ENCODE measurements at places on chromosomes 13 and 19. TPM values are rescaled to one million over a fixed set of nuclear protein-coding genes. Genes with fewer than 3 reads are reported as not detected.

DNA sequence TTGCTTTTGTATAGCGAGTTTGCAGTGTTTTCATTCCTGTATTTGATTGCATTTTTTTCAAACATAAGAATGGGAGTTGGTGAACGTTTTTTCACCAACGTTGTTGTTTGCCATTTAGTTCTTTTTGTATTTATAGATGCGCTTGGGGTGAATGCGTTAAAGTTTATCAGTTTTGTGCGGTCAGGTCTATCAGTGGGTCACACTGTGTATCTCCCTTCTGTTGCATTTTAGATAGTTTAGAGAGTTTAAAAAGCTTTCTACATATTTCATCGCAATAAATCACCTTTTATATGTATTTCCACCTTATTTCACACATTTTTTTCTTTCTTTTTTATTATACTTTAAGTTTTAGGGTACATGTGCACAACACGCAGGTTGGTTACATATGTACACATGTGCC, 16.4 kb downstream of the OR7A5 start:
- no peaks in the 10 kb centered on the region for H3K36me3 ChIP-seq
- H3K4me1 ChIP-seq: no peaks in the 10 kb centered on the region
- no peak overlapping the region for H3K27ac ChIP-seq
- H3K4me3 ChIP-seq: no peak overlapping the region

- H3K4me1 ChIP-seq: peaks cover 21% of the 10 kb centered on the region
- no peak overlapping the region for H3K27ac ChIP-seq
Observed at GRCh38 chr19:42178791-42179674, 38.4 kb downstream of the DEDD2 start.

Gene ZNF579
- total RNA-seq: 1.4 TPM

Gene CDX2
- total RNA-seq: not detected

DNA sequence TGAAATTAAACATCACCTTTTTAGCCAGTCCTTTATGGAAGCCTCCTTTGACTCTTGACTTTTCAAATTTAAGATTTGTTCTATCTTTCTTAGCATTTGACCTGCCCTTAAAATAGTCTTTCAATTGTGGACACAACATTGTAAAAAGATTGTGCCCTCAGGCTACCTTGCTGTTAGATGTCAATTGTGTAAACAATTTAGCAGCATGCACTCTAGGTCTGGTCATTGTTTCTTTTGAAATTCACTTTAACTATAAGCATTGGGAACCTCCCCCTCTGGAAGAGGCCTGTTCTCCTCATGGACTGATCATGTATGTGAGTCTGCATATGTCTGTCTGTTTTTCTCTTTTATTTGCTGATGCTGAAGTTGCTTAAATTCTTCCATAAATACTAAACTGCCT, 31.5 kb upstream of the PABPC3 start:
- H3K27ac ChIP-seq: no peak overlapping the region
- H3K27me3 ChIP-seq: no peaks in the 10 kb centered on the region
- no peaks in the 10 kb centered on the region for H3K36me3 ChIP-seq
- no peak overlapping the region for H3K4me3 ChIP-seq

Gene JAK3
- total RNA-seq: 1.4 TPM

DNA sequence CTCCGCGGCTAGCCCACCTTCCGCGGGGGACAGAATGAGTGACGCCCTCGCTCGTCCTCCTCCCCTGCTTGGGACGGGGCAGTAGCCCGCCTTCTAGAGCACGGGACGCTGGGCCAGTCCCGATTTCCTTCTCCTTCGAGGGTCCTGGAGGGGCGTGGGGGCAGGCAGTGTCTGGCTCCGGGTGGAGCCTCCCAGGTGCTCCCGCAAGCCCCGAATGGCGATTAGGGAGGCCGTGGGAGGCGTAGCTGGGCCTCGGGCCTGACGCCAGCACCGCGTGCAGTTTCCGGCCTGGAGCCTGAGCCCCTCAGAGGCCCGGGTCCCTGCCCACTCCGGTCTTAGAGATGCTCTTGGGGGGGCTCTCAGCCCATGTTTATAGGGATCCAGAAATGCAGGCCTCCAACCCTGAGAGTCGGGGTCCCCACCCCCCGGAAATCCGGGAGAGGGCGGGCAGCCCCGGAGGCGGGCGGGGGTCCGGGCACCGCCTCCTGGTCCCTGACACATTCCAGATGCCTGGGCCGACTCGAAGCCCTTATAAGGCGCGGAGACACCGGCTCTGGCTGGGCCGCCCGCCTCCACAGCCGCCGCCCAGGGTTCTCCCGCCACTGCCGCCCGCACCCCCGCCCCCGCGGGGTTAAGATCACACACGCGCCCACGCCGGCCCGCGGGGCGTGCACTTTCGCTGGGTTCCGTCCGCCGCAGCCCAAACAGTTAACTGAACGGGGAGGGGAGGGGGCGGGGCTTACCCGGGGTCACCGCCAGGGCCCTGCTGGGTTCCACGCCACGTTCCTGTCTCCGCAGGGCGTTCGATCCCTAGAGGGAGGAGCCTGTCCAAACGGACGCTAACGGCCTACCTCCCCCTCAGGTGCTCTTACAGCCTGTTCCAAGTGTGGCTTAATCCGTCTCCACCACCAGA, 1.5 kb downstream of the MYADM start:
- peak; percentile 97 for DNase-seq
- H3K27me3 ChIP-seq: no peaks in the 10 kb centered on the region
- peak overlapping the region; percentile 91 for H3K4me3 ChIP-seq

GRCh38 chr19:57682226-57682766, 519 bp downstream of the ZNF551 start:
- no peaks in the 10 kb centered on the region for H3K27me3 ChIP-seq
- H3K27ac ChIP-seq: peak overlapping the region; percentile 53
- H3K4me3 ChIP-seq: peak overlapping the region; percentile 76
- H3K4me1 ChIP-seq: peaks cover 18% of the 10 kb centered on the region
- DNase-seq: peak; percentile 61

DNA sequence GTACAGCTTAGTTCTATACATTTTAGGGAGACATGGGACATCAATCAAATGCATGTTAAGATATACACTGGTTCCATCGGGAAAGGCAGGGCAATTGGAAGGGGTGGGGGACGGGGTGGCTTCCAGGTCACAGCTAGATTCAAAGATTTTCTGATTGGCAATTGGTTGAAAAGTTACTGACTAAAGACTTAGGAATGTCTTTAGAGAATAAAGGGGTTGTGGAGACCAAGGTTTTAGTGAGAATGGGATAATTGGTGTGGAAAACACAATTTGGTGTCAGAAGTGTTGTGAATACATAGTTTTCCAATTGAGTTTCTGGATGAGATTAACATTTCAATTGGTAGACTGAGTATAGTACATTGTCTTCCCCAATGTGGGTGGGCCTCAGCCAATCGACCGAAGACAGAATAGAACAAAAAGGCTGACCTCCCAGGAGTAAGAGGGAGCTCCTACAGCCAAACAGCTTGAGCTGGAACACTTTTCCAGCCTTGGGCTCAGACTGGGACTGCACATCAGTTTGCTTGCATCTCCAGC, 988 bp upstream of the CCDC169 start:
- H3K36me3 ChIP-seq: no peaks in the 10 kb centered on the region
- peak; percentile 65 for DNase-seq
- H3K4me1 ChIP-seq: no peaks in the 10 kb centered on the region
- no peaks in the 10 kb centered on the region for H3K27me3 ChIP-seq

Gene N4BP2L1
- 19.6 TPM for total RNA-seq

DNA sequence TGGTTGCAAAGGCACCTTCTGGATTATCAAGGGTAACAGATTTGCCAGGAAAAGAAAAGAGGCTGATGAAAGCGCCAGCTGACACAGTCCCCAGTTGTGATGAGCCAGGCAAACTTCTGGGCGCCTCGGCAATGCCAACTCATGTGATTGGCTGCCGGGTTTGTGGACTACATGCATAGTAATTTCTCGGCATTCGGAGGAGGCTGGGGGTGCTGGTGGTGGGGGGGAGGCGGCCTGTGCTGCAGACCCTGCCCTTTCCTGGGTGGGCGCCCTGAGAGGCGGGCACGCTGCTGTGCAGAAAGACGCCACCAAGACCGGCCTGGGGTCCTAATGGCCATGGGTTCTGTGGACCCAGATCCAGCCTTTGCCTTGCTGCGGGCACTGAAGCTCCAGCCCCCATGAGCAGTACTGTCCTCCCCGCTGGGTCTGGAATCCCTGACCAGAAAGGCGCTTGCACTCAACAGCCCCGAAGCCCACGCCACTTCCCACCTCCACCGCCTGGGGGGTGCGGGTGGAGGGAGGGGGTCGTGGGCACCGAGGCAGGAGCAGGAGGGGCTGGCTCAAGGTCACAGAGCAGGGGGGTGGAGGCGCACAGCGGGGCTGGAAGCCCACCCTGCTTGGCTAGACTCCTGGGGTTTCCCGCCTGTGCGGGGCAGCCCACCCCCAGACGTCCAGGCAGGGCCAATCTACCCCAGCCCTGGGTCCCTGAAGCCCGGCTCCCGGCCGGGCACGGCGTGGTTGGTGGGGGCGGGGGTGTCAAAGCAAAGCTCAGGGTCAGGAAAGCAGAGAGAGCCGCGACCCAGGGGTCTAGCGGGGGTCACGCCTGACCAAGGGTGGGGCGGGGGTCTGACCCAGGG, 1.0 kb downstream of the DIRAS1 start:
- H3K4me1 ChIP-seq: peaks cover 35% of the 10 kb centered on the region
- no peaks in the 10 kb centered on the region for H3K36me3 ChIP-seq
- peak overlapping the region; percentile 44 for H3K4me3 ChIP-seq

Gene FXYD3
- 15.3 TPM for total RNA-seq

Gene RGL3
- 1.1 TPM for total RNA-seq

DNA sequence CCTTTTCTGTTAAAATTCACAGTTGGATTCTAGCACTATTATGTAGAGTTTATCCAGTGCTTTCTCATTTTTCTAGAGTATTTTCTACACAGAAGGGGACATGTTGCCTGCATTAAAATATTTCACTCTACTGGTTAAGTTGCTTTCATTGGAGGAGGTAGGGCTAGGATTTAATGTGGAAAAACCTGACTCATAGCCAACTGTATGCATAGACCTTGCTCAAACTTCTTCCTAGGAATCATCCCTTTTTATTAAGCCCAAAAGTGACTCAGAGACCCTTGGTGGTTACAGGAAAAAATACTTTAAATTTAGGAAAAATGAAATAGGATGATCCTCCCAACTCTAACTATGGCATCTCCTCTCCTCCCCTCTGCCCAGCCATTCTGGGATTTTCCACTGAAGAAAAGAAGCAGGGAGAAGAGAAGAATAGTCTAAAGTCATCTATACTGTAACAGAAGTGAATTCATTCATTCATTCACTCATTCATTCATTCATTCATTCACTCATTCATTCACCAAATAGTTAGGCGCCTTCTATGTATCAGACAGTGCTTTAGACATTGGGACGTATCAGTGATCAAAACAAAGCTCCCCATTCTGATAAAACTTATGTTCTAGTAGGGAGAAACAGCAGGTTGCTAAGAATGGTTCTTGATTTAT, 109.0 kb upstream of the HTR2A start:
- no peak for DNase-seq
- no peaks in the 10 kb centered on the region for H3K36me3 ChIP-seq
- H3K4me3 ChIP-seq: no peak overlapping the region
- H3K4me1 ChIP-seq: no peaks in the 10 kb centered on the region
- no peaks in the 10 kb centered on the region for H3K27me3 ChIP-seq
- no peak overlapping the region for H3K27ac ChIP-seq

All from sigmoid colon (tissue), 7 donors.